ENCODE measurements at places on chromosomes 4 and X. TPM values are rescaled to one million over a fixed set of nuclear protein-coding genes. Genes with fewer than 3 reads are reported as not detected.

The CLGN gene
- 0.15 TPM for total RNA-seq

The MAGEB4 gene
- total RNA-seq: not detected

The SSX4B gene
- total RNA-seq: not detected

The PTPN13 gene
- total RNA-seq: 0.67 TPM

The ZMYM3 gene
- 29.1 TPM for total RNA-seq

The CCNA2 gene
- 125 TPM for total RNA-seq

The FAM184B gene
- total RNA-seq: 0.02 TPM

The SH3TC1 gene
- 10.7 TPM for total RNA-seq

The GPR173 gene
- 0.20 TPM for total RNA-seq

The CLTRN gene
- not detected for total RNA-seq

The TMEM131L gene
- total RNA-seq: 29.2 TPM

The UGT2A1 gene
- total RNA-seq: not detected

The KDR gene
- not detected for total RNA-seq

The GSX2 gene
- not detected for total RNA-seq

The TENM3 gene
- total RNA-seq: not detected

The VEGFC gene
- total RNA-seq: not detected

The SMR3B gene
- total RNA-seq: not detected

The SPATA4 gene
- total RNA-seq: not detected

The ANOS1 gene
- not detected for total RNA-seq

The EGF gene
- not detected for total RNA-seq

The GPR119 gene
- total RNA-seq: not detected

The GAGE2A gene
- total RNA-seq: not detected

The CXXC4 gene
- total RNA-seq: not detected

The NAT8L gene
- 0.09 TPM for total RNA-seq

The KCND1 gene
- total RNA-seq: 2.9 TPM

The MAGEC1 gene
- not detected for total RNA-seq

The CYBB gene
- total RNA-seq: not detected

The FMR1NB gene
- total RNA-seq: not detected

The NIPAL1 gene
- 1.4 TPM for total RNA-seq

The FAM53A gene
- 1.6 TPM for total RNA-seq

The RFC1 gene
- total RNA-seq: 94.7 TPM

The NPY2R gene
- total RNA-seq: not detected

The RIBC1 gene
- 1.1 TPM for total RNA-seq

The C4orf51 gene
- not detected for total RNA-seq

The CXCL13 gene
- total RNA-seq: not detected

The ALPK1 gene
- total RNA-seq: 17.7 TPM

All from activated CD8-positive, alpha-beta memory T cell treated with anti-CD3 and anti-CD28 coated beads, Interleukin-2, amount 10 ng/mL, durations not matched to agents 7 days and 5 days (primary cell).